Activated T-helper 9 cell treated with anti-CD3 and anti-CD28 coated beads, Interleukin-2, amount 50 U/mL, for 16 hours (primary cell): ENCODE measurements at places on chromosomes 2 and 18.

GRCh38 chr18:10878703-10879102 is 270.7 kb downstream of the PIEZO2 start:
- no peak for DNase-seq

DNA sequence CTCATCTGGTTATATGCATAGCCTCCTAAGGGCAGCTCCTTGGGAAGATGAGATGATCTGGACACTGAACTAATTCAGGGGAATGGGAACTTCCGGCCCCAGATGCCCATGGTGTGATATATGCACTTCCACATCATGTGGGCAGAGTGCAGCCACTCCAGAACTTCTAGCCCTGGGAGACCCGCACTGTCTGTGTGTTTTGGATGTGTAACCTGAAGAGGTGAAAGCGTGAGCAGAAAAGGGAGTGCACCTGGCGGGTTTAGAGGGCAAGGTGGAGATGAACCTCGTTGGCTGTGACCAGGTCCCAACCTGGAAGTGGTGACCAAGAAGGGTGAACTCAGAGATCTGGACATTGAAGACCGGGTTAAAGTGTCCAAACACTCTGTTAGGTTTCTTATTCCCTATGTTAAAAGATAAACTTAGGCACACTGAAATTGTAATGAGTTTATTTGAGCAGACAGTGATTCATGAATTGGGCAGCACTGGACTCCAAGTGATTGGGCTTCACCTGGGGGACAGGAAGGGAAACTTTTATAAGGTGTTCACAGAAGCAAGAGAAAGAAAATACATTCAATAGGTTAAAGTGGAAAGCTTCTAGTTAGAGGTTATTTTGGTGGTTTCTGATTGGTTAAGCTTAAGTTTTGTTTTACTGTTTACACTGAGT is 296.2 kb upstream of the SKOR2 start:
- no peak for DNase-seq

GRCh38 chr2:226329180-226329579 is 470.4 kb downstream of the IRS1 start:
- DNase-seq, result no peak

DNA sequence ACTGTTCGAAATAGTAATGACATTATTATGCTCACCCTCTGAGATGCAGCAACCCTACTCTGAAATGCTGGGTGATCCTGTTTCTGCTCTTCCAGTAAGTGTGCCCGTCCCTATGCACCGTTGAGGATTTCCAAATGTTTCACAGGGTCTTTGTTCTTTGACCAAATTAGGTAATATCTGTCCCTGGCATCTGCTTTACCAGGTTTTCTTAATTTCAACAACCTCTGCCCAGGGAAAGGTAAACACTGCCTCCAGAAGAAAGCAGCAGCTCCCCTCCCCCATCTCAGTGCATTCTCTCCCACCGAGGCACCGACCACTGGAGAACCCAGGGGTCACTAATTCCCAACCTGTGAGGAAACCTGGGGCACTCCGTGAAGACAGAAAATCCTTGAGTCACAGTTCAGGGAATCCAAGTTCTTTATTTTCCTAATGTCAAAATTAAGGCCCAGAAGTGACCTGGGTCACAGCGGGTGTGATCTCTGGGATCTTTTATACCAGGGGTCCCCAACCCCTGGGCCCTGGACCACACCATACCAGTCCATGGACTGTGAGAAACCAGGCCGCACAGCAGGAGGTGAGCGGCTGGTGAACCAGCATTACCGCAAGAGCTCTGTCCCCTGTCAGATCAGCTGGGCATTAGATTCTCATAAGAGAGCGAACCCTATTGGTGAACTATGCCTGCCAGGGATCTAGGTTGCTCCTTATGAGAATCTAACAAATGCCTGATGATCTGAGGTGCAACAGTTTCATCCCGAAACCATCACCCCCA is 1.2 kb upstream of the GRB14 start:
- no peak for DNase-seq

GRCh38 chr2:127735044-127735443 is 33.7 kb downstream of the SFT2D3 start:
- no peak for DNase-seq
